GM18507 (cell line): ENCODE measurements at places on chromosomes 7 and 10.
A peak's percentile ranks its signal among the peaks of the same experiment; 100 is the strongest.

DNA sequence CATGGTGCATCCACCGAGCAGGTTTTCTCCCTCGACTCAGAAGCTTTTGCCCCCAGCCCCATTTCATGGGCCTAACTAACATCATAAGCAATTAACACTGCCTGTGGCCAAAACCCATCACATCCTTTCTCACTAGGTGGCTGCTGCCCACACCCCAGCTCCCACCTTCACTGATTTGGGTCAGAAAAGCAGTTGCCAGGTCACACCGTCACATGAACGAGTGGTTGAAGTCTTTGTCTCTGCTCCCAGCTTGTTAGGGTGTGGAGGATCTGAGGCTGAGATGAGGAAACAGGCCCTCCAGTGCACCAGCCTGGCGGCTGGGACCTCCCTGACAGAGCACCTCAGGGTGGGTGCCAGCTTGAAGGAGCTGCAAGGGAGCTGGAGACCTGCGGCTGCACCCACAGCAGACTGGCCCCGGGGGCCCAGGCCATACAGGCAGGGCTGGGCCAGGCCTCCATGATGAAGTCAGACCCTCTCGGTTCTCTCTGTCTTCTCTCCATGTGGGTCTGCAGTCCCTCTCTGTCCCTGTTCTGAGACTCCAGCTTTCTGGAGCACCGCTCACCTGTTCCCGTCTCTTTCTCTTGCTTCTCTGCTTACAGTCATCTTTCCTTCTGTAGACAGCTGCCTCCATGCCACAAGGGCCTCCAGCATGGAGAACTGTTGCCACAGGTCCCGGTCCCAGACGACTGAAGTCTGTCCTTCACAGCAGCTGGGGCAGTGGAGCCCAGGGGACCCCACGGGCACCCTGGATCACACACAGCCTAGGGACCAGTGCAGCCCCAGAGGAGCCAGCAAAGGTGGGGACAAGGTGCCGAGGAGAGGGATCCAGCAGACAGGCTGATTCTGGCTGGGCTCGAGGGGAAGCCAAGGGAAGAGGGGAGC is 13.8 kb upstream of the INPP5A start:
- DNase-seq, result no peak

DNA sequence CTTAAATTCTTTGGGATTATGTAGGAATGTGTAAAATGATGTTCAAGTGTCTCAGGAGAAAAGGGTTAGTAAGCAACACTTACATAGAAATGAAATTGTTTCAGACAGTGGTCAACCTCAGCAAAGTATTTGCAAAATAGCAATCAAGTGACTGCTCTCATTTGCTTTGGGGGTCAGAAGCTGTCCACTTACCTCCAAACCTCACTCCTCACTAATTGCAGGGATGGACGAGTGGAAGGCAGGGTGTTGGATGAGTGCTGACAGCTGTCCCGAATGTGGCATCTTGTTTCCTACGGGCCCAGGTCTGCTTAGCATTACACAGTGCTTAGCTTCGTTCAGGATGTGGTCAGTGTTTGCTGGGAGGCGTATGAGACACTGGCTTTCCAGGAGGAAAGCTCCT is 437.0 kb downstream of the SUGCT start:
- DNase-seq, result no peak

DNA sequence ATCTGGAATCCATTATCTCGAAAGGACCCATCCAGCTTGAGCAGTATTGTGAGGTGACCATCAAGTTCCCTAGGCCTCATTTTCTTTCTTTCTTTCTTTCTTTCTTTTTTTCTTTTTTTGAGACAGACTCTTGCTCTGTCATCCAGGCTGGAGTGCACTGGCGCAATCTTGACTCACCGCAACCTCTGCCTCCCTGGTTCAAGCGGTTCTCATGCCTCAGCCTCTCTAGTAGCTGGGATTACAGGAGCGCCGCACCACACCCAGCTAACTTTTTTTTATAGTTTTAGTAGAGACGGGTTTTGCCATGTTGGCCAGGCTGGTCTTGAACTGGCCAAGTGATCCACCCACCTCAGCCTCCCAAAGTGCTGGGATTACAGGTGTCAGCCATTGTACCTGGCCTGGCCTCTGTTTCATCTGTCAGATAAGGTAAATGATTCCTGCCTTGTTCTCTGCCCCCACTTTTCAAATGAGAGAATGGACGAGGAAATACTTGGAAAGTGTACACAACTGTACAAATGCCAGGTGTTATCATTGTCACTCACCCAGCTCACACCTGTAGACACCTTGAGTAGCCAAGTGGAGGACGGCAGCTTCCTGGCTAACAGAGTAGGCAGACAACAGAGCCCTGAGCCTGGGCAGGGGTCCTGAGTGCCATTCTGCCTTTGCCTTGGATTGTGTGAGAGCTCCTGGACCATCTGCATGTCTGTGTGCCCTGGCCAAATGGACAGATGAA is 54.1 kb downstream of the HK1 start:
- no peak for DNase-seq

DNA sequence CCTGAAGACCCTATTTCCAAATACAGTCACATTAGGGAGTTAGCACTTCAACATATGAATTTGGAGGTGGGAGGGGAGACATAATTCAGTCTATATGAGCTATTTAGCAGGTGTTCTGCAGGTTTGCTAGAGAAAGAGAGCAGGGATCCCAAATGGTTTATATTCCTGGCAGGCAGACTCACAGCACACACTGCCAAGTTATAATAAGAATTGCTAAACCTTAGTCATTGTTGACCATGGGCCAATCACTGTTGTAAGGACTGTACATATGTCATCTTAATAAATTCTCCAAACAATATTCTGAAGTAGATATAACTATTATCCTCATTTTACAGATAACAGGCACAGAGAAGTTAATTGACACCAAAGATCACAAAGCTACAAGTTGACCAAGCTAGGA is 1.5 kb upstream of the CCDC3 start:
- DNase-seq, result no peak

- no peak for DNase-seq
Measured at GRCh38 chr7:64873517-64873916, 29.6 kb upstream of the ZNF273 start.

DNA sequence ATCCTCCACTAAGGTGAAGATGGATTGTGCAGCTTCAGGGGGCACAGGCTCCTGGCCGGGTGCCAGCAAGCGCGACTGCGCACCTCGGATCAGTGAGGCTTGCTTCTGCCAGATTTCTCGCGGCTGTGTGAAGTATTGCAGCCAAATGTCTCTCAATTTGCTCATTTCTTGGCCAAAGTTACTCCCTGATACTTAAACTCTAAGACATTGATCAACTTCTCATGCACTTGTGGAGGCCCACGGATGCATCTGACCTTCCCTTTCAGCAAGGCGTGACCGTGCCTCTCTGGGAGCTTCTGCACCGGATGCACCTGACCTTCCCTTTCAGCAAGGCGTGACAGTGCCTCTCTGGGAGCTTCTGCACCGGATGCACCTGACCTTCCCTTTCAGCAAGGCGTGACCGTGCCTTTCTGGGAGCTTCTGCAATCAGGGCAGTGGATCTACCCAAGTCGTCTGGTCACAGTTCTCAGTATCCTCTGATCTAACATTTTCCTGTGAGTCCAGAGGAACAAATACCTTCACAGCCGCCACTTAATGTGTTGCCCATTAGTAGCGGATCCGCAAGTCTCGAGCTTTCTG is 248.3 kb downstream of the ADARB2 start:
- DNase-seq, result peak; percentile 39

DNA sequence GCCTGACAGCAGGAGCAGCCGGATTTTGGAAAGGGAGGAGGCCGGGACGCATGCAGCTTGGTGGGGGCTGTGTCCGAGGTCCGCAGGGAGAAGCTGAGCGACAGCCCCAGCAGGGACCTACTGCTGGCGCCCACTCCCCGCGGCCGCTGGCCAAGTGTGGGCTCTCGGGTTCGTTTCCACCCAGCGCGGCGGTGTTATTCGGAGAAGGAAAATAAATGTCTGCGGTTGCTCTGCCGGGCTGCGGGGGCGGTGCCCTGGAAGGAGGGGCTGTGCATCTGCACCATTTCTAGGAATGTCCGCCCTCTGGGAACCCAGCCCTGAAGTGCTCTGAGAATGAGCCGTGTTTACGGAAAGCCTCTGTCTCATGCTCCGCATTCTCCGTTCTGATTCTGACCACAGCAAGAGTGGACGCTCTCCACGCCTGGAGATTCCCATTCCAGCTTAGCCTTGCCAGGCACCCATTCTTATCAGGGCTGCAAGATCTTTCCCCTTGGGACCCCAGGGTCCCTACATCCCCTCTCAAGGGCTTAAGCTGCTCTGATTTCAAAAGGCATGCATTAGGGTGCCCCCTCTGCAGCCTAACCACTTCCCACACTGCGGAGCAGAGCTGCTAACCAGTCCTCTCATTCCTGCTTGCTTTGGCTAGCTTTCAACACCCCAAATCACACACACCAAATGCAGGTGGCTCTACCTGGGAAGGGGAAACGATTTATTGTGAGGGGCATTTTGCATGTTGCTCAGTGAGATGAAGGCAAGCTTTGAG is 256.6 kb upstream of the GLI3 start:
- no peak for DNase-seq

DNA sequence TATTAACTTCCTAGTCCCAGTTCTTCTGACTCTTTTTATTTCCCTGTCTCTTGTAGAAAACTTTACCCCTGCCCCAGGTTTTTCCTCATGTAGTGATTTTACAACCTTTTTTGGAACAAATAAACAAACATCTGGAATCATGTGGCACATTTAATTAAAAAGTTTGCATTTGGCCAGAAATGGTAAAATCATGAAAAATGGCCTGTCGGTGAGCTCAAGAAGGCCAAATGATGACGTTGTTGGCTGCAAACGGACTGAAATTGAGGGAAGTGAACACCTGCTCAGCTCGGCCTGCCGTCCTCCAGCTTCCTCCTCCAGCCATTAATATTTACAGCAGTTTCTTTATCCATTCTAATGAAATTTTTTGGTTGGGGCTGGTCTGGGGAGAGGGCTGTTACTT is 902.8 kb downstream of the LRMDA start:
- no peak for DNase-seq

- DNase-seq, result no peak
Measured at GRCh38 chr10:71156436-71156835, 55.9 kb upstream of the UNC5B start.

GRCh38 chr10:98832196-98832595 is 385.5 kb upstream of the HPS1 start:
- no peak for DNase-seq

DNA sequence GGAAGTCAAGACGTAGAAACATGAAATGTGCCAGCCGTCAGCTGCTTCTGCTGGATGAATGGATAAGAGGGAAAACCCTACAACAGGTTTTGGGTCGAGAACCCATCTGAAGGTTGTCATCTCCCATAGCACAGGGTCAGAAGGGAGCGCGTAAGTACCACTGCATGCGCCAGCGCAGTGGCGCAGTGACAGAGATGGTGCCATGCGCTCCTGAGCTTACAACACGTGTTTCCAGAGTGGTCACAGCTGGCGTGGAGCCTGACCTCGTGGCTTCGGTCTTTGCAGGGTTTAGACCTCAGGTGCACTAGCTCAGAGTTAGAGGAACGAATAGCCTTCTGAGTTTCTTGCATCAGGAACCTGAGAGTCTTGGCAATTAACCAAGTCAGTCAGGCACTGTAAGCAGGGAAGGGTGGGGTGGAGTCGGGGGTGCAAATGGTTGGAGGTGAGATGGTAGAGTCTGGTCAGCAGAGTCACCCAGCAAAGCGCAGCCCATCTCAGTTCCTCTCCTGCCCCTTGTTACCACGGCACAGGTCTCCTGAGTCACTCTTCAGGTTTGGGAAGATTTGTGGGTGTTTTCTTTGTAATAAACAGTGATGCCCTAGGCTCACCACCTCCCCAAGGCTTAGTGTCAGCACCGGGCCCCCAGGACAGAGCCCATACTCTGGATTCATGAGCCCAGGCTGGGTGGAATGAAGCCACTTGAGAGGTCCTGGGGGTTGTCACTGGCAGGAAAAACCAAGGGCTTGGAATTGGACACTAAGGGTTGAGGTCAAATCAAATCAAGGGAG is 84.1 kb upstream of the PPIF start:
- DNase-seq, result no peak

DNA sequence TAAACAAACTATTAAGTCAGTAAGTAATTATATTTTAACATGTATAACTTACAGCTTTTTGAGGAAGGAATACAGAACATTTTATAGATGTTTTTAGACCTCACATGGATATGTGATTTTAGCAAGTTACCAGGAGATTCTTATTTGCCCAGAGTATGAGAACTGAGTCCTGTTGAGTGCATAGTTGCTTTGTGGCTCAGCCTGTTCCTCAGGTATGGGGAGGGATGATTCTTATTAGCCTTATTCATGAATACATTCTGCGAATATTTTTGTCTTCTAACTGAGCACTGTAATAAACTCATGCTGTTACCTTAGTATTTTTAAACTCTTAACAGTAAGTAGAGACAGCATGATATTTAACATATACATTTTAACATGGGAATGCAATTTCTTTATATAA is 17.9 kb downstream of the BTAF1 start:
- no peak for DNase-seq

- no peak for DNase-seq
Measured at GRCh38 chr10:101687071-101687658, 7.8 kb downstream of the FBXW4 start.

GRCh38 chr10:119655566-119656001 is 4.4 kb downstream of the BAG3 start:
- DNase-seq, result no peak

GRCh38 chr10:24406809-24407483 is 198.0 kb downstream of the KIAA1217 start:
- DNase-seq, result no peak

DNA sequence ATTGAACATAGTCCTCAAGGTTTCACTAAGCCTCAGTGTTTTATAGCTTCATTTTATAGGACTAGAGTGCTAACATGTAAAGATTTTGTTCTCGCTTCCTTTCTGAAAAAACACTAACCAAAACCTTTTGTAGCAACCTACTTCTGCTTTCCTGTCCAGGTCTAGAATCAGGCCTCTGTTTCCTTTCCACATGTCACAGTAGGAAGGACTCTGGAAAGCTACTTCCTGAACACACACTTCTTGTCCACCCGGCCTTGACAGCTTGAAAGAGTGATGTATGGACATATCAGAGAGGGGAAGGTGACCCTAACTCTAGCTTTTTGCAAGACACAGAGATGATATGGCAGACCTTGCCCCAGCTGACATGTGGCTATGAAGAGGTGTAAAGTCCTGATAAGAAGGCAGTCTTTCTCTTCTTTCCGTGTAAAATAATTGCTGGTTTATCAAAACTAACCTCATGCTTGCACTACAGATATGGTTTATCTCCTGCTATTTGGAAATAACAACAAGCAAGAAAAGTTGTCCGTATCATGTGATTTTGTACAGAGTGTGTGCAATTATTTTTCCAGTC is 175.4 kb downstream of the SKAP2 start:
- DNase-seq, result no peak

DNA sequence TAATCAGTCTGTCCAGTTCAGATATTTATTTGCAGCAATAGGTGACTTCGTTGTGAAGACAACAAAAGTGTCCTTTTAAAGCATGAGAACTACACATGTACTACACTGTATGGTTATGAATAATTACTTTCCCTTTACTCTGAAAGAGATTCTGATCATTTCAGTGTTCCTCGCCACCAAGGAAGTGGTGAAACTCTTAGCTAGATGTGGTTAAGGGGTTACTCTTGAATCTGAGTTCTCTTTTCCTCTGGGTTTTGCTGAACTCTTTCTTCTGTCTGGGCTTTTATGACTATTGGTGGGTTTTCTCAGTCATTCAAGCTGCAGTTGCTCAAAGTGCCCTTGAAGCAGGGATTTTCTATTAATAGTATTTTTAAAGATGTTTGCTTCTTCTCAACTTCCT is 127.9 kb upstream of the SEM1 start:
- peak; percentile 7 for DNase-seq

GRCh38 chr7:46282155-46282554 is 361.1 kb upstream of the IGFBP3 start:
- no peak for DNase-seq

GRCh38 chr10:69951658-69952057 is 101.0 kb upstream of the MACROH2A2 start:
- DNase-seq, result no peak
